ENCODE measurements at places on chromosomes 12 and 14.

GRCh38 chr12:6277982-6278438 is 32.5 kb upstream of the PLEKHG6 start:
- DNase-seq, result peak; percentile 73

GRCh38 chr14:96252999-96253539 is 2.9 kb upstream of the BDKRB1 start:
- peak; percentile 44 for DNase-seq

GRCh38 chr12:119090276-119090675 is 88.5 kb upstream of the HSPB8 start:
- no peak for DNase-seq

GRCh38 chr12:43273467-43273866 is 278.5 kb downstream of the ADAMTS20 start:
- DNase-seq, result no peak

GRCh38 chr12:124764451-124764850 is 99.2 kb downstream of the SCARB1 start:
- peak; percentile 45 for DNase-seq

GRCh38 chr14:99242238-99242637 is 29.8 kb downstream of the BCL11B start:
- no peak for DNase-seq

GRCh38 chr12:66786531-66787308 is 107.8 kb upstream of the GRIP1 start:
- DNase-seq, result no peak

DNA sequence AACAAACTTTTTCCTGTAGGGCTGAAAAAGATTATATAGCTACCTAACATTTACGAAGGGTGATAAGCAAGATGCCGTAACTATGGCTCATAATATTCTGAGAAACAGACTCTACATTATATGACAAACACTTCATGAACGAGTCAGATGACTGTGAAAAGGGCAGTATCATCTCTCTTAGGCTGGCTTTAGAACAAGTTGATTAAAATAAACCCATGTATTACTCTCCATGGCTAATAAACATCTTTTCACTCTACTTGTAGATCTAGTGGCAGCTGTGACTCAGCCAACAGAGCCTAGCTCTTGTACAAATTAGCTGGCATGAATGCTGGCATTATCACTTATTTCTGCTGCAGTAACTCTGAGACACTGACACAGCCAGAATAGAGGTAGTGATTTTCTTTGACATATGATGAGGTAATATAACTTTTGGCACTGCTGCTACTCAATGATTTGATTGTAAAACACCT is 47.1 kb downstream of the SLC2A13 start:
- no peak for DNase-seq

DNA sequence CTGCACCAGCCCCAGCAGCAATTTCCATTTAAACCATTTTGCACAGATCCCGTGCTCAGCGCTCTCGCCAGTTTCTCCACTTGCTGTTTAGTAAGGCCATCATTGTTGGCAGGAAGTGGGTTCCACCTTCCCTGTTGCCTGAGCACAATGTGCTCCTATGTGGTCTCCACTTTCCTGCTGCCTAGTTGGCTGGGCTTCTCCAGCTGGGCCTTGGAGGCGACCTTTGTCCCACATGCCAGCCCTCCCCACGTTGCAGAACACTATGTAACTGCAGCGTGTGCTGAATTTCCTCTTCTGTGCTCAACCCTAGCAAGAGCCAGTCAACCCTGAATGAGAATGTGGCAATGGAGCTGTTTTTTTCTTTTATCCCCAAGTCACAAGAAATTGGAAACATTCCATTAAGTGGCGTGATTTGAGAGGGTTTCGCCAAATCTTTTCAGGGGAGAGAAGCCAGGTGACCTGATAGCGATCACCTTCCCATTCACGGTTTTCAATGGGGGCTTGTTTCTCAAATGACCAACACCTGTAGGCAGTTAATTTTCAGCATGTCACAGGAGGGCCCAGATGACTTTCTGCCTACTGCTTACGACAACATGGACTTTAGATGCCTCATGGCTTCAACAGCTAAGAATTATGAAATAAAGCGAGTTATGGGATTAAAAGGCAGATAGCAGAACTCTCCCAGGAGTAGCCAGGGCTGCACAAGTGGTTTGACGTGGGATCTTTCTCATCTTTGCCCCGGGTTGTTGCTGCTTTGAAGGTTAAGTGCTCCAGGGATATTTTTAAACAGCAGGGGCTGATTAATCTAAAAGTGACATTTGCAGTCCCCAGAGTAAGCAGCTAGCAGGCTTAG is at the start of gene ACACB:
Gene ACACB (plus strand): TSS at position 830 of the 853 bp plus-strand sequence. CDS start 22,819 bp downstream, outside the sequence.
- peak; percentile 89 for DNase-seq

DNA sequence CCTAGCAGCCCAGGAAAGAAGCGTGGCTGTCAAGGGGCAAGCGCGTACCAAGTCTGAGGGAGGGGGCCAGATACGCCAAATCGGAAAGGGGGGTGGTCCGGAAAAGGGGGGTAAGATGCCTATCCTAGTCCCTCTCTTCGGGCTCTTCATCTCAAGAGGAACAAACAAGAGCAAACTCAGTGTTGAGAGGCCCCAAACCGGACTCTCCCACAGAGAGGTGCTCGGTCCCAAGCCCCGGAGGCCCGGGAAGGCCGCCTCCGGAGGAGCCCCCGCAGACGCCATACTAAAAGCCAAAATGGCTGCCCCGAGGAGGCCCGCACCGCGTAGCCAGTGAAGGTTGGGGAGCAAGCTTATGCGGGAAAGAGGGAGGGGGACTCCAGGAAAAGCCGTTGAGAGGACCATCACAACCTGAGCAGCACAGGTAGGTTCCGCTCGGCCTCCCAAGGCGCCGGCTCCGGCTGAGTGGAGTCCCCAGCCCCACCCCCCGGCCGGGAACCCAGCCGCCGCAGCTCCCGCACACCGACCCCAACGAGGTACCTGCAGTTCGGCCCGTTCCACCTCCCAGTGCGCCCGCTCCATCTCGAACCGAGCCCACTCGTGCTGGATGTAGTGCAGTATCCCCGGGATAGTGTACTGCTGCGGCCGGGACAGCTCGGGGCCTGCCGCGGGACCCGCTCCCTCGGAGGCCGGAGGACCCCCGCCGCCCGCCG is at the start of gene AP4S1:
Gene AP4S1 (plus strand): TSS at position 283 of the 710 bp plus-strand sequence. CDS start 40,548 bp downstream, outside the sequence.
- peak; percentile 46 for DNase-seq

DNA sequence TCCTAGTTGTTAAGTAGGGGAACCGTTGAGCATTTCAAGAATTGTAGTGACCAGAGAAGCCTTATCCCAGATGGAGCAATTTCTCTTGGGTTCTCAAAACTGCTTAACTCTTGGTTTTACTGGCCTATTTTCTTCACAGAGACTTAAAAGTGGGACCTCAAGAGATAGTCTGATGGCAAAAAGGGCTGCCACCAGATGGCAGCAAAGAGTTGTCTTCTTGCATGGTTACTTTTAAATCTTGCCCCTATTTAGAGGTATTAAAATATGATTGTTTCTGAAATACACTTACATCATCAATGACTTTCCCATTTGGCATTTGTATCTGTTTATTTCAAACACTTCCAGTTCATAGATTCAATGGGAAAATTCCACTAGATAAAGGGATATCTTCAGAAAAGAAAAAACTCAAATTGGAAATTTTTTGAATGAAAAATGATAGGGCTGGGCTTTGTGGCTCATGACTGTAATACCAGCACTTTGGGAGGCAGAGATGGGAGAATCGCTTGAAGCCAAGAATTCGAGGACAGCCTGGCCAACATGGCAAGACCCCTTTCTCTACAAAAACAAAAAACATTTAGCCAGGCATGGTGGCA is 69.9 kb upstream of the CNTN1 start:
- DNase-seq, result peak; percentile 61

DNA sequence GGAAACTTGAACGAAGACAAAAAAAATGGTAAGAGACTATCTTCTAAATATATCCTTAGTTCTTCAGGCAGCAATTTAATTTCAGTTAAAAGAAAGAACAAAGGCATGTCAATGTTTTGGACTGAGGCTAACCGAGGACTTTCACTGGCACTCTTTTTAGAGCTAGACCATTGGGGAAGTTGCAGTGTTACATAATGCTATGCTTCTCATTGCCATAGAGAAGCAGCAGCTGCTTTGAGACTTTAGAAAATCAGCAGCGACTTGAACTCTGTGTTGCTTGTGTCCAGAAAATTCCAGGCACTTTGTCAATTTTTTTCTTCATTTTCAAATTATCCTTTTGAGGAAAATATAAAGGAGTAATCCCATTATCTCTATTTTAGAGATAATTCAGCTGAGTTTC is 964.2 kb downstream of the NRXN3 start:
- no peak for DNase-seq

DNA sequence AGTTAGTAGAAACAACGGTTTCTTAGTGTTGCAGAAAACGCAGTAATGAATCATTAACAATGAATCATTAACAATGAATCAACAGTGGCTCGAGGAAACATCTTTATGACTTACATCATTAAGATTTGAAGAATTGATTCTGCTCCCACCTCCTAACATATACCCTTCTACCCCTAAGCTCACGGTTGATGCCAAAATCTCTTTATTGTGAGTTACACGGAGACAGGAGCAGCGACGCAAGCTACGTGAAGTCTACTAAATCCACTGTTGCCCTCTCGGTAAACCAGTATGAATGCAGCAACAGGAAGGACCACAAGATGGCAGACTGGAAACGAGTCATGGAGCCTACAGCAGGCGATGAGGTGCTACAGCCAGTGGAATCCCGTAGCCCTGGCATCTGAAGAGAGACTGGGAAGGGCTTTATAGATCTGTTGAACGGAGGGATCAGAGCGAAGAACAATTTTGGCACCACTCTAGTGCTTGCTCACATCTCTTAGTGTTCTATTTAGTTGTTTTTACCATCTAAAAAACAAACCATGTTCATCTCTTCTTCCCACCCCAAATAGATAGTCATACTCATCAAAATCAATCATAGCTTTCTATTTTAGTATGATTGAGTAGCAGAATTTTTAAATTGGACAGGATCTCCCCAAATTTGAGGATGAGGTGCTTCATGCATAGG is 332.7 kb downstream of the DUSP6 start:
- DNase-seq, result peak; percentile 84

- no peak for DNase-seq
Observed at GRCh38 chr14:31843361-31844091, 233.6 kb upstream of the ARHGAP5 start.

- no peak for DNase-seq
Observed at GRCh38 chr14:48973151-48973550, 613.0 kb downstream of the RPS29 start.

- DNase-seq, result peak; percentile 92
Observed at GRCh38 chr14:68569970-68570409, 222.9 kb downstream of the ZFP36L1 start.

- no peak for DNase-seq
Observed at GRCh38 chr12:12003609-12004008, 67.1 kb upstream of the BCL2L14 start.

DNA sequence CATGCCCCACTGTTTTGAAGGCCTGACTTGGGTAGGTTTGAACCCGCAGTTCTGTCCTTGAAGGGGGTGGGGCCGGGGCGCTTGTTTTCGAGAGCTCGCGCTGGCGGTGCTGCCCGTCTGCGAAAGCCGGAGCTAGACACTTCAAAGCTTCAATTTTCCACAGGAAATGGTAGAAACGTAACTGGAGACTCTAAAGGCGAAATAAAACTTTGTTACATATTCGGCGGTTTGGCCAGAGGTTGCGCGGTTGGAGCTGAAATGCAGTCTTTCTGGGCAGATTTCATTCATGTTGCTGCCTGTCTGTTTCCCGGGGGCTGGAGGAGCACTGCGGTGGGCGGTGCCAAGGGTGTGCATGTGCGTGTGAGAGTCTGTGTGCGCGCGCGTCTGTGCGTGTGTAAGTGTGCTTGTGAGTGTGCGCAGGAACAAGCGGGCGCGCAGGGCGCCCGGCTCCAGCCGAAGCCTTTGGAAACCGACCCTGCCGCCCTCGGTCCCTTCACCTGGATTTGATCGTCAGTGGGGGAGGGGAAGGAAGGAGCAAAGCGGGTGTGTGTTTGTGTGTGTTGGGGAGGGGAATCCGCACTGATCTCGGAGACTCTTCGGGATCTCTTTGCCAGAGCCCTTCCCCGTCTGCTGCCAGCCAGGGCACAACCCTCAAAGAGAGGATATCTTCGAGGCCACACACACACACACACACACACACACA is 227.7 kb upstream of the CRY1 start:
- DNase-seq, result no peak

- no peak for DNase-seq
Observed at GRCh38 chr12:45933504-45933903, 56.9 kb downstream of the SCAF11 start.

DNA sequence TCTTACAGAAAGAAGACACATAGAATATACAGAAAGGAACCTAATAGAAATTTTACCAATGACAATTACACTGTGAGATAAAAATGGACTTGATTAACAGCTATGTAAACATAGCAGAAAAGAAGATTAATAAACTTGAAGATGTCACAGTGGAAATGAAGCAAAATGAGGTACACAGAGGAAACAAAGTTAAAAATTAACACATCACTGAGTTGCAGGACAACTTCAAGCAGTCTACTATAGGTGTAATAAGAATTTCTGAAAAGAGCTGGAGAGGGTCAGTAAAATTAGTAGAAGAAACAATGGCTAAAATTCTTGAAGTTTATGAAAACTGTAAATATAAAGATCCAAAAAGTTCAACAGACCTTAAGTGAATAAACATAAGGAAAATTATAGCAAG is 738.7 kb downstream of the C12orf50 start:
- no peak for DNase-seq

- DNase-seq, result no peak
Observed at GRCh38 chr14:32802295-32802694, 136.4 kb upstream of the NPAS3 start.

GRCh38 chr14:57189070-57189469 is 79.6 kb downstream of the EXOC5 start:
- DNase-seq, result no peak

- DNase-seq, result no peak
Observed at GRCh38 chr14:105689722-105690121, 163.3 kb downstream of the TMEM121 start.

GRCh38 chr12:9143137-9143536 is 27.4 kb upstream of the A2M start:
- no peak for DNase-seq

- DNase-seq, result no peak
Observed at GRCh38 chr14:36477266-36477665, 42.8 kb downstream of the NKX2-1 start.

All from body of pancreas (tissue), 4 donors.